ENCODE measurements at places on chromosomes 2 and 18.

- no peak for DNase-seq
Observed at GRCh38 chr18:11118051-11118766, 31.2 kb downstream of the PIEZO2 start.

GRCh38 chr2:217979151-217979811 lies 23.5 kb downstream of the TNS1 start:
- DNase-seq: no peak

DNA sequence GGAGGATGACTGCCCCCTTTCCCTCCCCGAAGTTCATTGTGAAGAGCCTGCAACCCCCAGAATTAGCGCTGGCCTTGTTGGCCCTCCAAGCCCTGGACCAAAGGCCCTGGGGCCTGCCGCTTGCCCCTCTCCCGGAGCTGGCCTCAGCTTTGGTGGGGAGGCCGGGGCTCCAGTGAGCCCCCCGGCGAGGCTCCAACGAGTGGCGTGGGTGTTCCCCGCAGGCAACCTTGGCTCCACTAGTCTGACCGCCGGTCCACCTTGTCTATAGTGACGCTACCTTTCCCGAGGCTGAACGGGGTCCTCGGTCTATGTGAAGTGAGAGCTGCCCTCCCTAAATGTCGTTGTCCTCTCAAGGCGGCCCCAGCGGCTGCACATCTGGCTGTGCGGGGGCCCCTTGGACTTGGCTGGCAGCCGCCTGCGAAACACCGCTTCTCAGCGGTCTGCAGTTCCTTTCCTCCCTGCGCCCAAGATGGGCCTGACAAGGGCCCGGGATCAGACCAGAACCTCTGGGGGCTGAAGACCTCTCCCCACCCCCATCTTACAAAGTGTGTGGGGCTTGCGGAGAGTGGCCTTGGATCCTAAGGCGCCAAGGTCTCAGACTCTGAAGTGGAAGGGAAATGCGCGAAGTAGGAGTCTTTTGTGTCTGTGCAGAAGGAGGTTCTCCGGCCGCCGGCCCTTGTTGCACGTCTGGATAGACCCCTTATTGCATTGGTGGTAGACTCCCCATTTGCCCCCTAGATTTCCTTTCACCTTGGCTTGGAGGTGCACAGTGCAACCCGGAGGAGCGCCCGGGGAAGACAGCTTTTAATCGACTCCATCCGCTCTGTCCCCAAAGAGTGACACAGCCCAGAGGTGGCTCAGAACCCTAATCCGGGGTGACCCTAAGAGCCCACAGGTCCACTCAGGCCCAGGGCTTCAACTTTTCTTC lies 3.9 kb upstream of the HOXD10 start:
- DNase-seq: no peak

- no peak for DNase-seq
Observed at GRCh38 chr2:79899196-79899595, 386.3 kb downstream of the CTNNA2 start.

DNA sequence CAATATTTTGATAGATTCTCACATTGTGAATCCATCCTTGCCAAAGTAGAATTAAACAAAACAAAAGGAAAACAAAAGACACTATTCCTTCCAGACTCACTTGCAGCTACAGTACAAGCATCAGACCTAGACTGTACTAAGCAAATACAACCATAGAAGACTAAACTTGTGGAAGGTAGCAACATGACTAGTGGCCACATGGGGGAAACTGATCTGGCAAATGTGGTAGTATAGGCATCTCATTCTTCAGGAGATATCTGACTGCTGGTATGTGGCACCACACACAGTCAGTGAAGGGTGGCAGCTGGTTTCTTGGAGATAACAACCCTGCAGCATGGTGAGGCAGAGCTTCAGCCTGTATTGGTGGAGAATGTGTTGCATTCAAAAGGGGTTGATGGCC lies 81.0 kb upstream of the ACVR2A start:
- DNase-seq: no peak

DNA sequence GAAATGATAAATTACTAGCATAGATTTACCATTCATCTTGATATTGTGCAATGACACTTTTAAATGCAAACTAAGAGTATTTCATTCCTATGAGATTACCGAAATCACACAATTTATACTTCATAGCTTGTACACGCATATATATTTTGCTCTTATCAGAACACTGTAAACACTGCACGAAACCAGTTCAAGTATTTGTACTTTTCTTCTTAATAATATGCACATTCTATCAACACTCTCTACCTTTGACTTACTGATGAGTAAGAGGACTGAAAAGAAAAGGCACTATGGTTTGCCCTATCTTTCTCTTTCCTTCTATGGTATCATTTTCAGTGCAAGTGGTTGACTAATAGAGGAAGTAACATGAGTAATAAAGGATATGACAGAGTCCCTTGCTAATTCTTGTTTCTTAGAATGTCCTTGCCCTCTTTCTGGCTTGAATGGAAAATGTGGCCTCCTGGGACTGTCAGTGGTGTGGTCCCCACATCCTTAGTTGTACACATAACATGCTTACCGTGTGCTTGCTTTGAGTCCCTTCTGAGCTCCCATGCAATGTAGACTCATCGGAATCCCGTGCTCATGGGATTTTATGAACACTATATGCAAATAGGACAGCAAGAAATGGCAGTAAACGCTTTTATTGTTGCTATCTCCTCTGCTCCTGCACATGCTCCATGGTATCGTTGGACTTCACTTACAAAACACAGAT lies 363.5 kb upstream of the TNP1 start:
- no peak for DNase-seq

GRCh38 chr2:72031346-72032110 lies 116.1 kb downstream of the CYP26B1 start:
- DNase-seq: no peak

- DNase-seq: no peak
Observed at GRCh38 chr2:21250673-21251072, 126.9 kb downstream of the TDRD15 start.

DNA sequence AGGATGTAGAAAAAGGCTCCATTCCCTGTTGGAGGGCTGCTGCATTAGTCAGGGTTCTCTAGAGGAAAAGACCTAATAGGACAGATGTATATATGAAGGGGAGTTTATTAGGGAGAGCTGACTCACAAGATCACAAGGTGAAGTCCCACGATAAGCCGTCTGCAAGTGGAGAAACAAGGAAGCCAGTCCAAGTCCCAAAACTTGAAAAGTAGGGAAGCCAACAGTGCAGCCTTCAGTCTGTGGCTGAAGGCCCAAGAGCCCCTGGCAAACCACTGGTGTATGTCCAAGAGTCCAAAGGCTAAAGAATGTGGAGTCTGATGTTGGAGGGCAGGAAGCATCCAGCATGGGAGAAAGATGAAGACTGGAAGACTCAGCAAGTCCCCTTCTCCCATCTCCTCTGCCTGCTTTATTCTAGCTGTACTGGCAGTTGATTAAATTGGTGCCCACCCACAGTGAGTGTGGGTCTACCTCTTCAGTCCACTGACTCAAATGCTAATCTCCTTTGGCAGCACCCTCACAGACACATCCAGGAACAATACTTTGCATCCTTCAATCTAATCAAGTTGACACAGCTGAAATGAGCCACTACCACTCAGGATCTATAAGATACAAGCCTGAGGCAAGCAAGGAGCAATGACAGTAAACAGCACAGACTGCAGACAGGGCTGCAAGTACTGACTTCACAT lies 30.0 kb upstream of the ATG16L1 start:
- no peak for DNase-seq

- no peak for DNase-seq
Observed at GRCh38 chr18:49051311-49051967, 100.7 kb upstream of the SMAD7 start.

GRCh38 chr2:68365087-68365486 lies at the start of gene PLEK:
PLEK (plus strand) TSS chr2:68365282; CDS start chr2:68365352, 70 bp downstream.
- no peak for DNase-seq

DNA sequence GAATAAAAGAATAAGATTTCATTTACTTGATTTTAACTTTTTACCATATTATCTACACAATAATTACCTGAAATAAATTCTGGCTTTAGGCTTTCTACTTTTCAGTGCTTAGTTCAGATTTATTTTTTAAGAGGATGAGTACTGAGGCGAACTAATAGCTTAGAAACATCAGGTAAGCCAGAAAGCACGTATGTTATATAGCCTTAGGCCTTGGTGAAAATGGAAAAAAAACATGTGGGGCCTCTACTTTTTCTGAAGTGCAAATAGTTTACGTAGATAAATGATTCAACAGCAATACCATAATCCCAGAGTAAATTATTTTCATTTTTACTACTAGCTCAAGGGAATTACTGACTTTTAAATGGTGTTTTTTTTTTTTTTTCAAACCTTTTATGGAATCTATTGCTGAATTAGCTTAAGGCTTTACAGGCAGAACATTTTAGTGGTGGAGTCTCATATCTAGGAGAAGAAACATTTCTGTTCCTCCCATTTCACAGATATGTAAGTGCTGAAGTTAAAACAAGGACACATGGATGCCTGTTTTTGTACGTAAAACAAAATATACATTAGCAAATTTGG lies 6.2 kb downstream of the CPS1 start:
- no peak for DNase-seq

DNA sequence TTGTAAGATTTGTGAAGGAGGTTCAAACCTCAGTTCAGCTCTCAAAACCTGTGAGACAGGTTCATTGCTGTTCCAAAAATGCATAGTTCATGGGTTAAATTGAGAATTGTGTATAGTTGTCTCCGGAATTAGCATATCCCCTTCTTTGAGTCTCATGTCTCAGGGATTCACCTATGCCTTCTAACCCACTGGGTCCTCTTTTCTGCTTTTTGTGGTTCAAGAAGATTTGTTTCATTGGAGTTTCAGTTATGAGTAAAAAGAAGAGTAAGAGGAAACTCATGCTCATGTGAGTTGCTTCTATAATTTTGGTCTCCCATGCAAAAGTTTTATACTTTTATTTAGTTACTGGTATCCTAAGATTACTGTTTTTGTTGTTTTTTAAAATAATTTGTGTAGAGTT lies 1219.8 kb upstream of the ZEB2 start:
- no peak for DNase-seq

DNA sequence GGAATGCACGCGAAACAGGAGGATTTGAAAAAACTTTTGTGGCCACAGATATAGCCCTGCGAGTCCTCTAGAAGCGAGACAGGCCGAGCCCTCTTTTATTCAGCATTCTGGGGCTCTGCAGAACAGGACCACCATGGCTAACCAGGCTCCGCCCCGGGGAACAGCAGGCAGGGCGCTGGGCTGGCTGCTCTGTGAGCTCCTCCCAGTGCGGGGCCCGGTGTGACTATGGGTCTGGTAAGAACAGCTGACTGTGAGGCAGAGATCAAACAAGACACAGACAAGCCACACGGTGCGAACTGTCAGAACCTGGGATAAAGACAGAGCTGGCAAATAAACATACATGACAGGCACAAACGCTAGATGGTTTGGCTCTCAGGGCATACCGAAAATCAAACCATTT lies 15.5 kb downstream of the PXDN start:
- DNase-seq: peak; percentile 66

GRCh38 chr2:41880561-41881243 lies 167.1 kb upstream of the PKDCC start:
- DNase-seq: no peak

DNA sequence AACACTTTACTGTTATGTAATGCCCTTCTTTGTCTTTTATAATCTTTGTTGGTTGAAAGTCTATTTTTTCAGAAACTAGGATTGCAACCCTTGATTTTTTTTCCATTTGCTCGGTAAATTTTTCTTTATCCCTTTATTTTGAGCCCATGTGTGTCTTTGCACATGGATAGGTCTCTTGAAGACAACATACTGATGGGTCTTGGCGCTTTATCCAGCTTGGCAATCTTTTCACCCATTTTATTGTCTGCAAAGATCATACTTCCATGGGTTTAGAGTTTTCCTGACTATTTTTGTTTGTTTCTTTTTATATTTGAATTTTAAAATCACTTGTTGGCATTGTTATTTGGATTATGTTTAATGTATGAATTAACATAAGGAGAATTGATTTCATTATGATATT lies 27.0 kb downstream of the ACOXL start:
- DNase-seq: no peak

DNA sequence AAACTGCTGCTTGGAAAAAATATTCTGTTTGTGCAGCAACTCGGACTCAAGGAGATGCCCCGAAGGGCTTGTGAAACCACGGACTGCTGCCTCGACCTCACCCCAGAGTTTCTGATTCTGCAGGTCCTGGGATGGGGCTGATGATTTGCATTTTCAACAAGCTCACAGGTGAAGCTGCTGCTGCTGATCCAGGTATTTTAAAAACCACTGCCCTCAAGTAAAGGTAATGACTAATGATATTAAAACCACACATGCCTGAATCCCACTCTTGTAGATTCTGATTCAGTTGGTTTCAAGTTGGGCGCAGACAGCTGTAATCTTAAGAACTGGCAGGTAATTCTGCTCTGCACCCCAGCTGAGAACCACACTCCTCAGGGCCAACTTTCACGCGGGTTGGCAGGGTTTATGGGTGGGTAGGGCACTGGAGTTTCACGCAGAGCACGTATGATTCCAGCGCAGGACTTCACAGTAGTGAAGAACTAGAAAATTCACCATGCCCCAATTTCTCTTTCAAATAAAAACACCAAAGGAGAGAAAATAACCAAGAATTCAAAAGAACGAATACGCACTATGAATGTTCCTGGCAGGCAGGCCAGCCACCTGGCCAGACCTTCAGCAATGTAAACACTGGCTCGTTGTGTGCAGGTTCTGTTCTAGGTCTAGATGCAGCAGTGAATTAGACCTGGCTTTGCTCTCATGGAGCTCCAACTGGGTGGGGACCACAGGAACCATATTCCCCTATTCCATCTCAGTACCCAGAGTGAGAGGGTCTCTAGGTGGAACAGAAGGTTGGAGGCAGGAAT lies 74.6 kb upstream of the ZFP36L2 start:
- DNase-seq: no peak

- peak; percentile 27 for DNase-seq
Observed at GRCh38 chr18:78986018-78986481, 6.4 kb downstream of the SALL3 start.

DNA sequence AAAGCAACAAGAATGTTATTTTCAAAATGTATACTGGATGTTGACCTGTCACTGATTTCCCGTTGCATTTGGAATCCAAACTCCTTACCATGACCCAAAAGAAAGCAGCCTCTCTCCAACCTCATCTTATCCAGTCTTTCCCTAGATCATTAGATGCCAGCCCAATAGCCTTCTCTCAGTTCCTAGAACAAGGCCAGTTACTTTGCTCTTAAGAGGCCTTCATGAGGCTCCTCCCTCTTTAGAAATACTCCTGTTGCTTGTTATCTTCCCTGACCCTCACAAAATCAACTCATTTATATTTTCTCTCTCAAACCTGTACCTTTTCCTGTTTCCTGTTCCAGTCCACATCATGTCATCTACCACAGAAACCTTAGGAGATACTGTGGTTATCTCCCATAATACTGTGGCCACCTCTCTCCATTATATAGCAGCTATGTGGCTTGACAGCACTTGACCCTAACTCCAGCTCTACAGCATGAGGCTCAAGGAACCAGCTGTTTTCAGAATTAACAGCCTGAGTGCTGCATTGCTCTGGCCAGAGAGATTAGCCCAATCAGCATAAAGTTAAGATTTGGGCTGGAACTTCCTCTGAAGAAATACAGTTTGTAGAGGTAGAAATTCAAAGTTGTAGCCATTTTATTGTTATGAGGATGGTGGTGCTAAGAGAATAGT lies 22.8 kb downstream of the SRBD1 start:
- no peak for DNase-seq

DNA sequence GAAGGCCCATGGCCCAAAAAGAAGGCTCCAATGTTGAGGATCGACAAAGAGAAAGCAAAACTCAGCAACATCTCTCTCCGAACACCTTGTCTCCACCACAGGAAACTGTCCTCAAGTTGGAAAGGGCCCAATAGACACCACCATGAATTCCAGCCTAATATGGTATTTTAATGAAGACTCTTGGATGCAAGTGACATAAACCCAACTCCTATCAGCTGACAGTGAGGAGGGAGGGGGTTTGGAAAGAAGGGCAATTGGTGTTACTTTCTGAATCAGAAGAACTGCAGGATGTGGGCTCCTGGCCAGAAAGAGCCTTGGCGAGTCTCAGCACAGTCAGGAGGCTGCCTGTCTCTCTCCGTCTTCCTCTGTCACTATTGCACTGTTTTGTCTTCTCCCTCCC lies 40.3 kb upstream of the SIGLEC15 start:
- no peak for DNase-seq

Measured in NCI-H510A (cell line).